ENCODE measurements at places on chromosomes 1 and 21.

- DNase-seq, result no peak
These were observed 454.5 kb downstream of the SMYD3 start for GRCh38 chr1:246052603-246053002.

DNA sequence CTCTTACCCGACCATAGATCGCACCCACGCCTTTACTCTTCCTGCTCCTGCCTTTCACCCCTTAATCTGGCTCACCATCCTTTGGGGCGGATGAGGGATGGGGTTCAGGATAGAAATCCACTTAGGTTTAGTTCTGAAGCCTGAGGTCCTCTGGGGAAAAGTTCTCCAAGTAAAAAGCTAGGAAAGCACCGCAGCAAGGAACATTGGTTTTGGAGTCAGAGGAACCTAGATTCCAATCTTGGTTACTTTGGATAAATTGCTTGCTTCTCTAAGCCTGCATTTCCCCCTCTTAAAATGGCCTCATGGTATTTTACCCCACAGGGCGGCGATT is 988 bp upstream of the ASAP3 start:
- no peak for DNase-seq

DNA sequence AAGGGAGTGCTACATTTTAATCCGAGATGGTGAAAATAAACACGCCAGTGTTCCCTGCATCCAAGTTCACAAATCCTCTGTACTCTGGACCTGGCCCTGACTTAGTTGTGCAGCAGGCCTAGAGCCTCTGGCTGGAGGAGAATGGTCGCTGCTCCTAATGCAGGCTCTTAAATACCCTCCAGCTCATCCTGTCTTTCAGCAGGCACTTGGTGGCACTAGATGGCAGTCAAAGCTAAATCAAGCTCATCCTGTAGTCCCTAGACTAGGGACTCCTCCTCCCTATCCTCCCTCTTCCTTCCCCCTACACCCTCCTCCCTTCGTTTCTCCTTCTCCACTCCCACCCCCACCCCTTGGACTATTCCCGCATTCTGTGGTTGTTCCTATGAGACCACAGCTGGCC is 41.6 kb upstream of the MTR start:
- DNase-seq, result no peak

DNA sequence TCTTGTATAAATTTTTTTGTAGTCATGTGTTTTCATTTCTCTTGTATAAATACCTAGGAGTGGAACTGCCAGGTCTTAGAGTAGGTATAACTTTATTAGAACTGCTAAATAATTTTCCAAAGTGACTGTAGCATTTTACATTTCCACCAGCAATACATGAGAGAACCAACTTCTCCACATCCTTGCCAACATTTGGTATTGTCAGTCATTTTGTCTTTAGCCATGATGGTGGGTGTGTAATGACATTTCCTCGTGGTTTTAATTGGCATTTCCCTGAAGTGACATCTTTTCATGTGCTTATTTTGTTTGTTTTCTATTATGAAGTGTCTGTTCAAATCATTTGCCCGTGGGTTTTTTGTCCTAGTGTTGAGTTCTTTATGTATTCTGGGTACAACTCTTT is 29.7 kb downstream of the ZBTB8A start:
- DNase-seq, result no peak

DNA sequence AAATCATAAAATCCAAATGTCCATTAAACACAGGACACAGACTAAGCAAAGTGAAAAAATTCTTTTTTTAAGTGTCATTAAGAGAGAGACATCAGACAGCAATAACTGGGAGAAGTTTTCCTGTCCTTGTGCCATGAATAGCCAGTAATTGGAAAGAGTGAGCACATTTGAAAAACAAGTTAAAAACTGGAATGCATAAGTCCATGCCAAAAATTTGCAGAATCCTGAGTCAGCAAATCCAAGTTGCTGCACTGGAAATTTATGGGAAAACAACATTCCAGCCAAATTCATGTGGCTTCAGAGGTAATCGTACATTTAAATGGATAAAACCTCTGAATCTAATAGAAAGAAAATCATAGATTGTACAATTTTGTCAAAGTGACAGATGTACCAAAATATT is 291.4 kb downstream of the LRRC40 start:
- DNase-seq, result no peak

GRCh38 chr1:160413716-160414115 is 13.4 kb downstream of the VANGL2 start:
- no peak for DNase-seq

DNA sequence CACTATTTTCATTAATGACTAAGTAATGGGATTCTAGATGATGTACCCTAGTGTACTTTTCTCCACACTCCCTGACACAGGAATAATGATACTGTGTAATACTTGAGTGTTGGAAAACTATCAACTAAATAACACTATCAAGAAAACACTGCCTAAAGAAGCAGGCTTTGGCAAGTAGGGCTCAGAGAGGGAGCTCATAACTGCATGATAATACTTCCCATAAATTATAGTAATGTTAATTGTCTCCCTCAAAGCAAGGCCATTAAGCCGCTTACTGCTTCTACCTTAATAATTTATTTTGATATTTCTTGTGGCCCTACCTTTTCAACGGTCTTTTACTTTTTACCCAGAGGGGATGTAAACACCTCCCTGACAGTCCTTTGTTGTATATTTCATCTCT is 69.0 kb downstream of the SAMSN1 start:
- no peak for DNase-seq

GRCh38 chr1:198088360-198089071 is 68.3 kb upstream of the NEK7 start:
- DNase-seq, result no peak

DNA sequence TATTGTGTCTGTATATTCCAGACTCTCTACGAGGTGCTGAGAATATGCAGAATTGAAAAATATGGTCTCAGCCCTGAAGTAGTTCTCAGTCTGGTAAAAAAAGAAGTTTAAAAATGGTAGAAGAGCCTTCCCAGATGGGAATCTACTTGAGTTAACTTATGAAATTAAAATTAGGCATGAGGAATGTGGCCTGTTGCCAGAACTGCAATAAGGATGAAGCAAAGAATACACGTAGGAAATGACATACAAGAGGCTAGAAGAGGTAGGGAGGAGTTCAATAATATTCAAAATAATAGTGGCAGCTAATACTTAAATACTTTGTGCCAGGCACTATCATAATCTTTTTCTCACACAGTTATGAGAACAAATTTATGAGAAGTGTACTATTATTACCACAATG is 6.3 kb downstream of the ASPM start:
- no peak for DNase-seq

DNA sequence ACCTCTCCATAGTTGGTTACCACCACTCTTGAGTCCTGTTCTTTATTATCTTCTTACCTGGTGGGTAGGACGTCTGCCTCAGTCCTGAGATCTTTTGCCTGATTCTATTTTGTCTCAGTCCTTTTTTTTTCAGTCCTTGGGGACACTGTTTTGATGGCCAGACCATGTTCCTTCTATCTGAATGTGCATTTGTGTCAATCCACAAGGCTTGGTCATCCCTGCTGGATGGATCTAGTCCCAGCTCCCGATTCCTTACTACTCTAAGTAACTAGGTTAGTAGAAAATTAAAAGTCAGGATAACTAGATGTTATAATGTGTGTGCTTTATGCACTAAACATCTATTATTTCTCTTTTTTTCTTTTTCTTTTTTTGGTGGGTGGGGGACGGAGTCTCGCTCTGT is 28.1 kb upstream of the AK4 start:
- DNase-seq, result no peak

GRCh38 chr1:169018751-169019150 is 87.7 kb upstream of the ATP1B1 start:
- DNase-seq, result no peak

Data from left ventricle myocardium inferior (tissue), 1 donor.